Cortex of kidney (tissue), 1 donor: ENCODE measurements at places on chromosomes 11 and 22.

GRCh38 chr11:134530636-134531326 lies 118.7 kb upstream of the B3GAT1 start:
- no peak for DNase-seq

DNA sequence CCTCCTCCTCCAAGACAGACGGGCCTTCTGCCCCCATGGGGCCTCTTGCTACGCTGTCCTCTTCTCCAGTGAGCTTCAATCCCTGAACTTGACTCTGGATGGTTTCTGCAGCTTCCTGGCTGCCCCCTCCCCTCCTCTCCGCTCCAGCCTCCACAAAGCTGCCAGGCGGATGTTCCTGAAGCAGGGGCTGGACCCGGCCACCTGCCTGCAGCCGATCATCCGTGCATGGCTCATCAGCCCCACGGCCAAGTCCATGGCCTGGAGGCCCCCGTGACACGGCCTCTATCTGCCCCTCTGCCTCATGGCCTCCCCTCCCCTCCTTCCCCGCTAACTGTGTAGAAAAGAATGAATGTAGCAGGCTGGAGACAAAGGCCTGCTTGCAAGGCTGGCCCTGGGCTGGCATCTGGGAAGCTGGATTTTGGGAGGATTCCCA lies 6.8 kb upstream of the SUN2 start:
- no peak for DNase-seq

- DNase-seq: no peak
Observed at GRCh38 chr11:2930704-2931419, 1.6 kb upstream of the PHLDA2 start.

GRCh38 chr11:61586792-61587430 lies 6.0 kb upstream of the SYT7 start:
- no peak for DNase-seq

GRCh38 chr11:78266451-78266850 lies 77.7 kb downstream of the USP35 start:
- DNase-seq: no peak
